ENCODE measurements at places on chromosomes 5 and 9.

- no peak for DNase-seq
Observed at GRCh38 chr5:14849516-14850294, 21.9 kb downstream of the ANKH start.

DNA sequence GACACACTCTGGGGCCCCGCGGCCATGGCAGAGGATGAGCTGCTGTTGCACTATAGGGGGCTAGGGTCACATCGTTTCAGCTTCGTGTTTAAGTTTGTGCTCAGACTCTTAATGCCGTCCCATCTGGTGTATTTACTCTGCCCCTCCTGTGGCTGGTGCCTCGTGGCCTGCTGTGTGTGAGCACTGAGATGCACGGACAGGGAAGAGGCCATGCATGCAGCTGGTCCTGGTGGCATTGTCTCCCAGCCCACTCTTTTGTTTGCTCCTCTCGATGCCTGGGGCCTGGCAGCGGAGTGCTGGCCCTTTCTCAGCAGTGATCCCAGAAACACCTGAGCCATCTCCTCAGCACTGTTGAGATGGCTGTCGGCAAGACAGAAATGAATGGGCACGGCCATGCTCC, 30.0 kb upstream of the PHF2 start:
- no peak for DNase-seq

- DNase-seq, result no peak
Observed at GRCh38 chr9:18456624-18457237, 17.2 kb upstream of the ADAMTSL1 start.

GRCh38 chr5:33315189-33315588, 125.6 kb upstream of the TARS1 start:
- no peak for DNase-seq

- DNase-seq, result no peak
Observed at GRCh38 chr5:8879248-8879647, 666.6 kb downstream of the SEMA5A start.

- DNase-seq, result peak; percentile 19
Observed at GRCh38 chr9:34589636-34590380, at the start of gene CNTFR. Gene CNTFR, minus strand, starts transcription at chr9:34589724. Its CDS starts 20,743 bp downstream, at chr9:34568981.

- no peak for DNase-seq
Observed at GRCh38 chr9:14702200-14702720, 9.0 kb upstream of the ZDHHC21 start.

- DNase-seq, result no peak
Observed at GRCh38 chr5:64786372-64786771, 17.6 kb downstream of the CWC27 start.

DNA sequence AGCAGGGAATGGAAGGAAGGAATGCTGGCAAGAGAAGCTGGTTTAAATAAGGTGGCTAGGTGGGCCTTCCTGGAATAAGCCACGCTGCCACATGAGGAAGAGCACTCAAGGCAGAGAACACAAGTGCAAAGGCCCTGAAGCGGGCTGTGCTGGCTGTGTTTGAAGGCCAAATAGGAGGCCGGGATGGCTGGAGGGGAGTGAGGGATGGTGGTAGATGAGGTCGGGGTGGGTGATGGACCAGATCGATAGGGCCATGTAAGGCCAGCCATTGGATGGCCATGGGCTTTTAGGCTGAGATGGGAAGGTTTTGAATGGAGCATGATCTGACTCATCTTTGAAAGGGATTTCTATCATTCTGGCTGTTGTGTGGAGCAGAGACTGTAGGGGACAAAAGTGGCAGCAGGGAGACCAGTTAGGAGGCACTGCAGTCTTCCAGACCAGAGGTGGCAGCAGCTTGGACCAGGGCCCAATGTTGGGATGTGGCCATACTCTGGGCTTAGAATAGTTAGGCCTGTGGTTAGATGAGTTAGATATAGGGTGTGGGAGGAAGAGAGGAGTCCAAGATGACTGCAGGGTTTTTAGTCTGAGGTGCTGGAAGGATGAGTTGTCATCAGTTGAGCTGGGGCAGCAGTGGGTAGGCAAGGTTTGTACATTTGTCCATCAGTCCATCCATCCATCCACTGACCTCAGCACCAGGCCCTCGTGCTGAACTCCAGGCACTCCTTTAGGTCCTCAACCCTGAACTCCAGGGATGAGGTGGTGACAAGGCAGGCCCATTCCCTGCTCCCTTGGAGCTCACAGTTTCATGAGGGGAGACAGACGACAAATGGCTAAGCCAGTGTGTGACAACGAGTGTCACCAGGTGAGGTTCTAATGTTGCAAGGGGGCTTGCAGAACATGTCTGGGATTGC, 30.3 kb downstream of the NDST1 start:
- no peak for DNase-seq

Measured in activated CD4-positive, alpha-beta T cell treated with anti-CD3 and anti-CD28 coated beads, Interleukin-2, amount 50 U/mL, for 48 hours (primary cell).